ENCODE measurements at places on chromosomes 3 and 15.
A peak's percentile ranks its signal among the peaks of the same experiment; 100 is the strongest.

GRCh38 chr3:160280836-160281235 is 55.6 kb downstream of the C3orf80 start:
- no peak for DNase-seq

DNA sequence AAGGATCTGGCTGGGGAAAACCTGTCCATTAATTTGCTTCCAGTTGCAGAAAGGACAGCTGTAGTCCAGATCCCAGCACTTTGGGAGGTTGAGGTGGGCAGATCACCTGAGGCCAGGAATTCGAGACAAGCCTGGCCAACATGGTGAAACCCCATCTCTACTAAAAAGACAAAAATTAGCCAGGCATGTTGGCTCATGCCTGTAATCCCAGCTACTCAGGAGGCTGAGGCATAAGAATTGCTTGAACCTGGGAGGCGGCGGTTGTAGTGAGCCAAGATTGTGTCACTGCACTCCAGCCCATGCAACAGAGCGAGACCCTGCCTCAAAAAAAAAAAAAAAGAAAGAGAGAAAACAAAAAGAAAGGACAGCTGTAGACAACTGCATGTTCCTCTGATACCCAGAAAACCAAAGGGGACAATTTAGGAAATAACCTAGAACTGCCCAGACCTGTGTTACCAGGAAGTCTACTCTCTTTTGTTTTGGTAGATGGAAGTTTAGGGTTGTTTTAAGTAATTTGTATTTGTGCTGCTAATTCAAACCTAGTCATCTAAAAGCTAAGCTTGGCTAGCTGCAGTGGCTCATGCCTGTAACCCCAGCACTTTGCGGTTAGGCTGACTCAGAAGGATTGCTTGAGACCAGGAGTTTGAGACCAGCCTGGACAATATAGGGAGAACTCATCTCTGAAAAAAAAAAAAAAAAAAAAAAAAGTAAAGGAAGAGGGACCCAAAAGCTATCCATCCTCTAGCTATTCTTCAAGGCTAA is 22.7 kb downstream of the EXD1 start:
- no peak for DNase-seq

DNA sequence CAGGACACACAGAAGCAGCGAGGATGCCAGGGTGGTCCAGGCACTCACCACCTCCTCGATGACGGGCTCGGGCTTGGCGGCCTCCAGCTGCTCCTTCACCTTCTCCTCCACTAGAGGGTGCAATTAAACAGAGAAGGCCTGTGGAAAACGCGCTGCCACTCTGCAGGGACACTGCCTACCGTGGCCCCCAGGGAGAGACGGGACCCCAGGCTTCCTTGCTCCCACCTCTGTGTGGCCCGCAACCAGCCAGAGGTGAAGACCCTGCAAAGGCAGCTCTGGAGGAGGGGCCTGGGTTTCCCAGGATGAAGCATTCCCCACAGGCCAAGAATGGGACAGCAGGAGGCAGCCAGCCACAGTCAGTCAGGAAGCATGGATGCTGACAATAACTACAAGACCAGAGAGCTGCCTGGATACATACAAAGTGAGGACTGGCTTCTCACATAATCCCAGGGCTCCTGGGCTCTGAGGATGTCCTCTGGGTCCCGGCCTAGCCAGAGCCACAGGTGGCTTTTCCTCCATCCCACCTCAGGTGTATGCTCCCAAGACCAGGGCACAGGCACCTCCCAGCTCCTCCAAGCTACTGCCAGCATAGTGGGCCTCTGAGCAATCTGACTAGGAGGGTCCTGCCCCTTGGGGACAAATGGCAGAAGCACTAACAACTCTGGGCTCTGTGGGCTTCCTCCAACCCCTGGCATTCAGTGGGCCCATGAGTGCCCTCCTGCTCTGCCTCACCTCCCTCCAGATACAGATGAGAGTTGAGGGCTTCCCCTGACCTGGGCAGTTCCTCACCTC is 46.2 kb downstream of the PTH1R start:
- DNase-seq: no peak

DNA sequence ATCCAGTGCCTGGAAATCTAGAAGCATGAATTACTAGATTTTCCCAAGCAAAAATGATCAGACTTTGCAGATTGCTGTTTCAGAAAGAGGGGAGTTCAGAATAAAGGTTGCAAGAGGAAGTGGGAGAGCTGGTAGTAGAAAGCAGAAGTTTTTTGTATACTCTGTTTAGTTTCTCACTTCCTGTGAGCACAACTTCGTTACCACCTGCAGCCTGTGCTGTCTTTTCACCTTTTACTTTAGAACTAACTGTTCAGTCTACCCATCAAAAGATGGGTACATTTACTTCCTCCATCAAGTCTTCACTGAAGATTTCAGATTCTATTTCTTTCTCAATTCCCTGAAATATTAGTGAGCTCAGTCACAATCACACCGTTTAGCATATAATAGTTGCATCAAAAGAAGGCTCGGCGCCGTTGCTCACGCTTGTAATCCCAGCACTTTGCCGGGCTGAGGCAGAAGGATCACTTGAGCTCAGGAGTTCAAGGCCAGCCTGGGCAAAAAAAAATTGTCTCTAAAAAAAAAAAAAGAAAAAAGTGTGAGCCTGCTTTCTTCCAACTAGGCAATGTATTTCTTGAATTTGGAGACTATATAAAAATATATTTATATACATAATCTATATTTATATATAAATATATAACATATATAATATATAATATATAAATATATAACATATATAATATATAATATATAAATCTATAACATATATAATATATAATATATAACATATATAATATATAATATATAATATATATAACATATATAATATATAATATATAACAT is 1.8 kb upstream of the CEP97 start:
- DNase-seq: no peak

DNA sequence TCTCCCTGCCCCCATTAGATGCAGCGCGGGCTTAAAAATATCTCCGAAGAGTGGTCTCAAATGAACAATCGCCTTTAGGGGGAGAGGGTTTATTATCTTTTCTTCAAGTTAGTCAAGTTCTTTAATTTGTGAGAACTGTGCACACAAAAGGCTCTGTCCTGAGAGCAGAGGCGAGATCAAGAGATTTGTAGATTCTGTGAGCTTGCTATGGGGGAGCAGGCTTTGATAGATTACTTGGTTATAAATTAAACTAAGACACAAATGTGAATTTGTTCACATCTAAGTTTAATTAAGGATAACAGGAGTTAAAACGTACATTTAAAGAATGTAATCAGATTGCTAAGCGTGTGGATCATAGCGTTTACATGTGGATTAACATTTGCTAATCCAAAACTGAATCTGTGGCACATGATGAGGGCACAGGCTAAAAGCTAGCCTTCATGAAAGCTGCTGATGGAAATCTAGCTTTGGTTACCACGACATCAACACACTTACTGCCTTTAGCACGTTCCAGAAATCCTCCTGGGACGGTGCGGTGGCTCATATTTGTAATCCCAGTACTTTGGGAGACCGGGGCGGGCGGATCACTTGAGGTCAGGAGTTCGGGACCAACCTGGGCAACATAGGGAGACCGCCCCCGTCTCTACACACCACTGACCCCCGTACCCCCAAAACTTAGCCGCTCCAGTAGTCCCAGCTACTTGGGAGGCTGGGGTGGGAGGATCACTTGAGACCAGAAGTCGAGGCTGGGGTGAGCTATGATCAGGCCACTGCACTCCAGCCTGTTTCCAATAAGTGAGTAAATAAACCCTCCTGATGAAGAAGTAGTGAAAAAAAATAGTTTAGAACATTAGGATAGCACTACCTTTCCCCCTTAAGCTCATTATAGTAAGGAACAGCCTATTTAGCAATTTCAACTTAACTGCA is 1.0 kb upstream of the PRTG start:
- no peak for DNase-seq

DNA sequence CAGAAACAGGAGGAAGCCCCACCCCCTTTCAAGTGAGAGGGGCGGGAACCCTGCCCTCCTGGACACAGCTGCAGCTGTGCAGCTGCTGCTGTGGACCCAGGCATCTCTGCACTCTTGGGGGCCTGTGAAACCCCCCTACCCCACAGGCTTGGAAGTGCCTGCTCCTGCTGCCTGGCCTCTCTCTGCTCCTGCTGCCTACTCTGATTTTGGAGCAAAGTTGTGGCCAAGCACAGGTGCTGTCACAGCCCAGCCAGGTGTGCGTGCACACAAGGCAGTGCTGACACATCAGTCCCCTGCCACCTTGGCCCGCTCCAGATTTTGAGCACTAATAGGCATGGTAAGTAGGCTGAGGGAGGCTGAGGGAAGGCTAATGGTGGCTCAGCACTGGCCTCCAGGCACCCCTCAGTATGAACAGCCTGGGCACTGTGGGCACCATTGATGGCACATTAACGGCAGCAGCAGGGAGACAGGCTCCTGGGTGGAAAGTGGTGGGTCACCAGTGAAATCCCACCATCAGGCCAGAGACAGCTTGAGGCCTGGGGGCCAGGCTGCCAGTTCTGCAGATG is 890.9 kb downstream of the GBE1 start:
- no peak for DNase-seq

- peak; percentile 4 for DNase-seq
Observed at GRCh38 chr3:101414121-101414520, 93.7 kb upstream of the IMPG2 start.

DNA sequence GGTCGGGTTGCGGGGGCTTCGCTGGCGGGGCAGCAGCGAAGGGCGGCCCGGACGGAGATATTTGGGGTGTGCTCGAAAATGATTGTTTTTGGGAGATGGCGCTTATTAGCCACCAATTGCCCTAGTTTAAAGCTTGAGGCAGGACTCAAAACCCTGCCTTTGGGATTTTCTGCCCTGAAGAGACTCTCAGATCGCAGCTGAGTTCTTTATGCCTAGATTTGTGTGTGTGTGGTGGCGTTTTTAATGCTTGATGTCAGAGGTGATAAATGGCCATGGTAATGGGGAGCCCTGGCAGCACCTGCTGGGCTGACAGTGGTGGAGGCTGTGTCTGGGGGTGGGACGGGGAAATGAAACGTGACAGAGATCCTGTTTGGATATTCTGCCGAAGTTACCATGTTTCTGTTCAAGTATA is 604 bp downstream of the KCTD6 start:
- DNase-seq: no peak

DNA sequence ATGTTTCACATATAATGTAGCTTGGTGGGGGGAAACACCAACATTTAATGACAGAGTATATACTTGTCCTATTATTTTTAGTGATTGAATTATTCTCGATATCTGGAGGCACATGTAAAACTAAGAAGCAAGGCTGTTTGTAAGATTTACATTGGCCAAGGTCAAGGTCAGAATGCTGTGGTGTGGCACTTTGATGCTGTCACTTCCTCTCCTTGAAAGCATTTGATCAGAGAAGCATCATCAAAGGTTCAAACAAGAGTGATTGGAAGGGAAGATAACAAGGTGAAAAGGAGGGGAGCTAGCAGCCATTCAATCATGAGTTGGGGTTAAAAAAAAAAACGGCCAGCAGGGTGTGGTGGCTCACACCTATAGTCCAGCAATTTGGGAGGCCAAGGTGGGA is 26.4 kb downstream of the RTF1 start:
- DNase-seq: no peak

GRCh38 chr3:37787153-37787867 is 74.4 kb upstream of the CTDSPL start:
- DNase-seq: peak; percentile 45
